ENCODE measurements at places on chromosomes 11 and 22. TPM values are rescaled to one million over a fixed set of nuclear protein-coding genes. Genes with fewer than 3 reads are reported as not detected.
A peak's percentile ranks its signal among the peaks of the same experiment; 100 is the strongest.

GRCh38 chr11:56917708-56918400 is 70.9 kb upstream of the OR5AK2 start:
- DNase-seq, result no peak

The EHF gene
- total RNA-seq, result 2.3 TPM

DNA sequence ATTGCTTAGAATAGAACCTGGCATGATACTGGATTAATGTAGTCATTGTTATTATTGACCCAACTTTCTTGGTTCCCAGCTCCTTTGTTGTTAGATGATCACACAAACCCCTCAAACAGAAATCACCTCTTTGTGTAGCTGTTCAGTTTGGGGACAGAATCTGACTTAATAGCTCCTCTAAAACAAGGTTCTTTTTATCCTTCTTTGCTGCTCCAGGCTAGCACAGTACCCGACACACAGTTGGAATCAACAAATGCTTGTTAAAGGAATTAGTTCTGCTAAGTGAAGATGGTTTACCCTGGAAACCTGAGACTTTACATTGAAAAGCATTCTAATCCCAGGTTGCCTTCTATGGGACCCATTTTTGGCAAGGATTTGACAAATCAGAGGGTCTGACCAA is 43.9 kb downstream of the GAB2 start:
- no peak for DNase-seq

The SCO2 gene
- total RNA-seq, result not detected

- peak; percentile 67 for DNase-seq
Observed at GRCh38 chr22:36334081-36334820, 53.5 kb downstream of the MYH9 start.

- DNase-seq, result no peak
Observed at GRCh38 chr11:96447208-96448110, 57.6 kb downstream of the JRKL start.

The UBQLNL gene
- not detected for total RNA-seq

The SEPTIN3 gene
- 0.08 TPM for total RNA-seq

DNA sequence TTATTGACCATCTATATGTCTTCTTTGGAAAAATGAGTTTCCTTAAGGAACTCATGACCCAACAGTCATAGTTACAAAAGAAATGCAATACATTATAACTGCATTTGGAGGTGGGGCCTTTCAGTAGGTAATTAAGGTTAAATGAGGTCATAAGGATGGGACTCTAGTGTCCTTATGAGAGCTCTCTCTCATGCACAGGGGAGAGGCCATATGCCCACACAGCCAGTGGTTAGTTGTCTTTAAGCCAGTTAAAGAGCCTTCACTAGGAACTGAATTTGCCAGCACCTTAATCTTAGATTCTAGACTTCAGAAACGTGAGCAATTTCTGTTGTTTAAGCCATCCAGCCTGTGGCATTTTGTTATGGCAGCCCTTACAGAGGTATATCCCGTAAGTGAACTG is 27.3 kb downstream of the INTS4 start:
- no peak for DNase-seq

DNA sequence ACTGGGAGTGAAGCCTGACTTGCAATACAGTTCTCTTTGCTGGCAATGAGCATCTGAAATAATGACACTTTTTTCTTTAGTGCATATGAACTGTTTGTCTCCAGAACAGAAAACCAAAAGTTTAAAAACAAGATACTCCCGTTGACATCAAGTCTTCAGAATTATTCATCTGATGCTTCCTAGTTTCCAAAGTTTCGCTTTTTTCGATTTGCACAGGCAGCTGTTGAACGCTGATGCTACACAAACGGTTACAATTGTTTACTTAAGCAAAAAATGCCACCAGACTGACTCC is 612 bp upstream of the BIRC2 start:
- DNase-seq, result no peak

- DNase-seq, result no peak
Observed at GRCh38 chr11:122758974-122759373, 79.3 kb upstream of the CRTAM start.

DNA sequence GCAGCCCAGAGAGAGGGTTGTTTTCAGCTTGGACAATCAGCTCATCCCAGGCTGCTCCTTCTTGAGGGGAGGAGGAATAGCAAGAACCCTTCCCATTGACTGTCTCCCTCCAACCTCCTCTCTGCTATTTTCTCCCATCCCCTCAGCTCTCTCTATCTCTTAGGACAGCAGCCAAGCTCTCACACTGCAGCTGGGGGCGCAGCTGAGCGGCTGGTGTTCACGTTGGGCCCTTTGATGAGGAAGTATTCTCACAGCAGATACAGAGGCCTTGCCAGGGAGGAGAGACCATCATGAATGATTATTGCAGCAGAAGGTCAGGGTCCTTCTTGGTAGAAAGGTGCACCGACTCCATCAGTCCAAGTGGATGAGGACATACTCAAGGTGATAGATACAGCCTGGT is 26.5 kb upstream of the CADM1 start:
- DNase-seq, result no peak

DNA sequence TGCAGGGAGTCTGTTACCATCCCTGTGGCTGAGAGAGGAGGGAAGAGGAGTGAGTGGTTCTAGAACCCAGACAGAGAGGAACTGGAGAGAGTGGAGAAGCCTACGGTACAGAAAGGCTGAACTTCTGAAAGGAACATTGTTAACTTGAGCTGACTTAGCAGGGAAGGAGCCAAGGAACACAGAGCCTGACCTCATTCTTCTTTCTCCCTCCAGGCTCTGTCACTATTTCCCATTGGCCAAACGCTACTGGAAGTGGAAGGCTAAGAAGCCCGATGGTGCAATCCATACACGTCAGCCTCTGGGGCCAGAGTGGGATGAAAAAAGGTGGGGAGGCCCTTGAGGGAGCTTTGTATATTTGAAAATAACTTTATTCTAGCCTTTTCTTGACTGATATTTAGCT is 16.5 kb upstream of the WT1 start:
- peak; percentile 63 for DNase-seq

DNA sequence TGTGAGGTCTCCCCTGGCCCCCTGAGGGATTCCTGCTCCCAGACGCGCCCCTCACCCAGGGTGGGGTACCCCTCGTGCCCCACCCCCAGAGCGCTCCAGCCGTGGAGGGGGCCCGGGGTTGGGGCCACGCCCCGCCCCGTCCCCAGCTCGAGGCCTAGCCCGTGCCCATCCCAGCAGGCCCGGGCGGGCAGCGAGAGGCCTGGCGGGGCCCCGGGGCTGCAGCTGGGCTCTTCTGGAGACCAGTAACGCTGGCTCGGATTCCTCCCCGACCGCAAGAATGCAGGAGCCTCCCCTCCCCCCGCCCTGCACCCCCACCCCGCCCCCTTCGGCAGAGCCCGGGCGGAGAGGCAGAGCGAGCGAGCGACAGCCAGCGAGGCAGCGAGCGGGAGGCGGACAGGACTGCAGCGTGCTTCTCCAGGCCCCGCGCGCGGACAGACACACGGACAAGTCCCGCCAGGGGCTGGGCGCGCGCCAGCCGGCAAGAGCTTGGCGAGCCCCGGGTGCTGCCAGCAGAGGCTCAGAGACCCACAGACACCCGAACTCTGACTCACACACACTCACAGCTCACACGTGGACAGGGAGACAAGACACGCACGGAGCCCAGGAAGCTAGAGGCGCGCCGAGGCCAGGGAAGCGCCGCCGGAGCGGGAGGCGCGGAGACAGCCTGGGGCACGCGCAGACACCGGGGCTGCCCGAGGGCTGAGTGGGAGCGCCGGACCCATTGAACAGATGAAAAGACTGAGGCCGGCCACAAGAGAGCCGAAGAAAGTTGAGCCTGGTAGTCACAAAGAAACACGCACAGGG is 15.2 kb downstream of the BCL9L start:
- peak; percentile 85 for DNase-seq

The LRRC4C gene
- 0.62 TPM for total RNA-seq

DNA sequence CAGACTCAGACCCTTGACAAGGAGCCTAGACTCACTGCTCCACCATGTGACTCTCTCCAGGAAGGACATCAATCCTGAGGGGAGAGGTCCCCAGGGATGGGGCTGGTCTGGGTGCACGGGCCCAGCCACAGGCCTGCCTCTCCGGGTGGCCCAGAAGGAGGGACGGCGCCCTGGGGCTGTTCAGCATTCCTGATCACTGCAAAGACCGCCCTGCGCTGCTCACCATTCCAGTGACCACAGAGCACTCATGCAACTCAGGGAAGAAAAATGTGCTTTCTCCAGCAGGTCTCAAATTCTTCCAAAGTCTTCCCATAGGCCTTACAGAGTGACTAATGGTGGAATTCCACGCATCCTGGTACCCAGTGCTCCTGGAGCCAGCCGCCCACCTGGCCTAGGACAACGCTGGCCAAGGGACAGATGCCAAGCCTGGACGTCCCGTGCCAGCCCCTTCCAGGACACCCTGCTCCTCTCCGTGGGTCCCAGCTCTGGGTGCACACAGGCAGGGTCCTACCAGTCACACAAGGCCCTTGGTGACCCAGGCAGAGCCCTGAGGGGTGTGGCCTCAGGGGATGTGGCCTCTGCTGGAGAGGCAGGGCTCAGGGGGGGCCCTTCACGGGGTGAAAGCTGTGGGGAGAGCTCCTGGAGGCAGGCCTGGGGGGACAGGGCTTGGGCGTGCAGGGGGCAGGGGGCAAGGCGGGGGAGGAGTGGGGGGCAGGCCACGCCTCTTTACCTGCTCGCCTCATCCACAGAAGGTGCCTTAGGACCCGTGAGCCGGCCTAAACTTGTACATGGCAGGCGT is 178.8 kb downstream of the IGLL1 start:
- DNase-seq, result no peak

The TIMP3 gene
- total RNA-seq, result 266 TPM

The KBTBD3 gene
- total RNA-seq, result 7.6 TPM

The KRTAP5-8 gene
- total RNA-seq, result not detected

DNA sequence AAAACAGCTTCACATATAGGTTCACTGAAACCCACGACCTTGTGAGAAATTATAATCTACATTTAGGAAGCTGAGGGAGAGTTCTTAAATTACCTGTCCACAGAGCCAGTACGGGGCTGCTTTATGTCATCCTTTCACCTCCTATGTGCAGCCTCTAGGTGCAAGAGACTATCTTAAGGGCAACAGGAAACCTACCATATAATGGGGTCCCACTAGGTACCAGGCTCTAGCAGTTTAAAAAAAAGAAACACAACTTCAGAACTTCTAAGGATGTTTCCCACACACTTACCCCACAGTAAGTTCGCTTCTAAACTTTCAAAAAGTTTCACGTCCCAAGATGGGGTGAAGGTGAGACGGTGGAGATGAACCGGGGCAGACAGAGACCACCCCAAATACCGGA is 573 bp downstream of the STK33 start:
- DNase-seq, result no peak

GRCh38 chr22:27808451-27809225 is 7.1 kb upstream of the MN1 start:
- no peak for DNase-seq

The ARHGAP20 gene
- total RNA-seq, result 0.38 TPM

DNA sequence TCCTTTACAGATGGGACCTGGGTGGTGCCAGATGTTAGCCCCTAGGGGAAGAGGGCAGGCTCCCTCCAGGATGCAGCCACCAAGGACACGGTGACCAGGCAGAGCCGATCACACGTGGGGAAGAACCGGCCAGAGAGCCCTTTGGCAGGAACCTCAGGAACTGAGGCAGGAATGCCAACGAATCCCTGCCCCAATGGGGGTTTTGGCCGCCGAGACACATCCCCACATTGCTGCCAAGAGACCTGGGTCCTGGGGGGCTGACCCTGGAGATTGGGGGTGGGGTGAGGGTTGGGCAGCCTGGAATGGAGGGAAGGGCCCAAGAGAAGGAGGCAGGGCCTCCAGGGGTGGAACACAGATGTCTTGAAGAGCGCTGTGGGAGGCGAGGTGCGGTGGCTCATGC is 28.7 kb upstream of the LMO1 start:
- DNase-seq, result no peak

DNA sequence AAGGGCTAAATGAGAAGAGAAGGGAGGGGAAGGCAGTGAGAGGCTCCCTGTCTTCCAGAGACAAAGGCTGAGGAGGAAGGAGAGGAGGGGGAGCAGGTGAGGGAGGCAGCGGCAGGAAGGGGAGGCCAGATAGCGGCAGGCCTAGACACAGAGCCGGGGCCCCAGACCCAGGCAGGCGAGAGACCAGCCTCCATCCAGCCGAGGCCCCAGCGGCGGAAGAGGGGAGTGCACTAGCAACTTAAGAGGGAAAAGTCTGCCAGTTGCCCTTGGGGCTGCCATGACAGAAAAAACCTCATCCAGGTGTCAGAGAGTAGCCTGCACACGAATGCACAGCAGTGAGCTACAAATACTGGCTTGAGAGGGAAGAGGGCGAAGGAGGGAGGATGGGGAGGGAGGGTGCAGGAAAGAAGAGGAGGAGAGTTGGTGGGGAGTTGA is 46.7 kb downstream of the IGLL1 start:
- DNase-seq, result no peak

The TMEM191C gene
- 0.65 TPM for total RNA-seq

DNA sequence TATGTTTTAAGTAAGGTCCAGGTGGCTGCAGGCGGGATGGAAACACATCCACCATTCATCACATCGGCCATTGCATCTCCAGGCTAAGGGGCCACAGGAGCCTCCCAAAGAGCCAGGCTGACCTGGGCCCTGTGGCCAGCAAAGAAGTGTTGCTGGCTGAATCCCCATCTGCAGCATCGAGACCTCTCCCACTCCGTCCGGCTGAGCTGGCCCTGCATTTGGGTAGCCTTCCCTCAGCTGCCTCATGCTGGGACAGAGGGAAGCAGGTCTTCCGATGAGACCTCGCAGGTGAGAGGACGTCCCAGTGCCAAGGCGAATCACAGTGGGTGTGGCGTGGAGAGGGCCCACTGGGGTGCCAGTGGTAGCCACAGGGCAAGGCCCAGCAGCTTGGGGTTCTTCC is 24.5 kb downstream of the RSPH14 start:
- DNase-seq, result no peak

The RTN4R gene
- total RNA-seq, result 0.75 TPM

DNA sequence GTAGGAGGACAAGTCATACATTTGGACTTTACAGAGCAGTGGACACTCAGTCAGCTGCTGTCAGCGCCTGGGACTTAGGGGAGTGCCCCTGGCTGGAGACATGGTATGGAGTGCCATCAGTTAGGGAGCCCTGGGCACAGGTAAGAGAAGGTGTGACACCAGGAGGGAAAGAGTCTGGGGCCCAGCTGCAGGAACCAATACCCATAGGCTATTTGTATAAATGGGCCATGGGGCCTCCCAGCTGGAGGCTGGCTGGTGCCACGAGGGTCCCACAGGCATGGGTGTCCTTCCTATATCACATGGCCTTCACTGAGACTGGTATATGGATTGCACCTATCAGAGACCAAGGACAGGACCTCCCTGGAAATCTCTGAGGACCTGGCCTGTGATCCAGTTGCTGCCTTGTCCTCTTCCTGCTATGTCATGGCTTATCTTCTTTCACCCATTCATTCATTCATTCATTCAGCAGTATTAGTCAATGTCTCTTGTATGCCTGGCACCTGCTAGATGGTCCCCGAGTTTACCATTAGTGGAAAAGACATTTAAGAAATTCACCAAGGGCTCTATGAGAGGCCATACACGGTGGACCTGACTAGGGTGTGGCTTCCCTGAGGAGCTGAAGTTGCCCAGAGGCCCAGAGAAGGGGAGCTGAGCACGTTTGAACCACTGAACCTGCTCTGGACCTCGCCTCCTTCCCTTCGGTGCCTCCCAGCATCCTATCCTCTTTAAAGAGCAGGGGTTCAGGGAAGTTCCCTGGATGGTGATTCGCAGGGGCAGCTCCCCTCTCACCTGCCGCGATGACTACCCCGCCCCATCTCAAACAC is 850 bp upstream of the MIF start:
- DNase-seq, result no peak

Measured in Right ventricle myocardium superior (tissue), 1 donor.